ENCODE measurements at places on chromosomes 12 and 14.

DNA sequence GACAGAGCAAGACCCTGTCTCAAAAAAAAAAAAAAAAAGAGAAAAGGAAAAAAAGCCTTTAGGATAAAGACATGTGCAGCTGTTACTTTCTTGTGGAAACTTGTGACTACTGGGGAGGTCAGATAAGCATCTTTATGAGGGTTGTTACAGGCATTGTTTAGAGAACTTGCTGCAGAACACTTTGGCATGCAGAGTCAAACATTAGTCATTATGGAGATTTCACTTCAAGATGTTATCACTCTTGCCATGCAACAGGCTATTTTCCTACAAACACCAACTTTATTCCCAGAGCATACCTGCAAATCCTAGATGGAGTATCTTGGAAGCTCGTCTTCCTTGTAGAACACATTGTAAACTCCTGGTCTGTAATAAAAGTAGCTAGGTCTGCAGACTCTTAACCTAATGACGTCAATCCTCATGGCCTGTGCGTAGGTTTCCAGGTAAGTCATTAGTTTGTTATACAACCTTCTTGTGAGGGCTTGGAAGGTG, 36.3 kb upstream of the WDR89 start:
- no peak for DNase-seq

- DNase-seq = peak; percentile 91
Measured at GRCh38 chr12:132444957-132445883, 44.7 kb upstream of the FBRSL1 start.

- DNase-seq = no peak
Measured at GRCh38 chr12:104155711-104156555, 17.9 kb upstream of the NFYB start.

DNA sequence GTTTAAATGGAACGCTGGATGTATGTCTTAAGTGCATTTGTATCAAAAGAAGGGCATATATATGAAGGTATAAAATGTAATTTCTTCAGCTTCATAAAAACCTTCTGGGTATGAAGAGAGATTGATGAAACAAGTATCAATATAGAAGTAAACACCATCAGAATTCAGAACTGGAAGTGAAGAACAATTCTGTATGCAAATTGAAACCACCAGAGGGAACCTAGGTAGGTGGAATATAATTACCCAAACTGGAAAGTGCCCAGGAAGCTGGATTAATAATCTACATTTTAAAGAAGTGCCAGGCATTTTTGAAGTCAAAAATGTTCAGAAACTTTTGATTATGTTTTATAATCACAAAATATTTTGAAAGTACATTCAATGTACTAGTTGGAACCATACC, 336.2 kb upstream of the GARIN6 start:
- no peak for DNase-seq

DNA sequence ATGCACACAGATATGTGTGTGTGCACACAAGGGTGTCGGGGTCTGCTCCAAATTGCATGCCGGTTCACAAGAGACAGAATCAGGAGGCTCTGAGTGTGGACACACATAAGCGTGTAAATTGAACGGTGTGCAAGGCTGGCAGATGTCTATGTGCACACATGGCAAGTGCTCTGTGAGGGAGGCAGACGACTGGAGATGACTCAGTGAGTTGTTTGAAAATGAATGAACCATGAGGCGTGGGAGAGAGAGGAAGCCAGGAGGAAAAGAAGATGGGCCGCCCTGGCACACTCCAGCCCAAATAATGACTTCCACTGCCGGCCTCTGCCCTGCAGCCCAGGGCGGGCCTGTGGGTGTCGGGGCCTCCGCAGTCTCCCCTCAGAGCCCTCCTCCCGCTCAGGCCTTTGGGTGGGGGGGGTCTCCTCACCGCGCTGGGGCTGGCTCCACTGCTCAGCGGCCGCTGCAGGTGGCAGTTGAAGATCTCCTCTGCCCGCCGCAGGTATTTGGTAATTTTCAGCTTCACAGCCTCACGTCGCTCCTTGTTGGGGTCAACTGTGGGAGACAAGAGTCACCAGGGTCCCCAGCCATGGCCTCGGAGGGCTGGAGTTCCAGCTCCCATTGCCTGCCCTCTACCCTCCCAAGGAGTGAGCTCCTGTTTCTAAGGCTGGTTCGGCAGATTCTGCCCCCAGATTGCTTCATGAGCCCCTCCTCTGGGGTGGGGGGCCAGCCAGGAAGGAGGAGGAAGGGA, 3.5 kb downstream of the RPS6KL1 start:
- no peak for DNase-seq

- DNase-seq = no peak
Measured at GRCh38 chr14:74314576-74314975, 11.8 kb upstream of the ABCD4 start.

GRCh38 chr12:70691018-70691672, 53.9 kb upstream of the PTPRB start:
- DNase-seq = no peak

- no peak for DNase-seq
Measured at GRCh38 chr14:95964901-95965300, 74.3 kb upstream of the C14orf132 start.

DNA sequence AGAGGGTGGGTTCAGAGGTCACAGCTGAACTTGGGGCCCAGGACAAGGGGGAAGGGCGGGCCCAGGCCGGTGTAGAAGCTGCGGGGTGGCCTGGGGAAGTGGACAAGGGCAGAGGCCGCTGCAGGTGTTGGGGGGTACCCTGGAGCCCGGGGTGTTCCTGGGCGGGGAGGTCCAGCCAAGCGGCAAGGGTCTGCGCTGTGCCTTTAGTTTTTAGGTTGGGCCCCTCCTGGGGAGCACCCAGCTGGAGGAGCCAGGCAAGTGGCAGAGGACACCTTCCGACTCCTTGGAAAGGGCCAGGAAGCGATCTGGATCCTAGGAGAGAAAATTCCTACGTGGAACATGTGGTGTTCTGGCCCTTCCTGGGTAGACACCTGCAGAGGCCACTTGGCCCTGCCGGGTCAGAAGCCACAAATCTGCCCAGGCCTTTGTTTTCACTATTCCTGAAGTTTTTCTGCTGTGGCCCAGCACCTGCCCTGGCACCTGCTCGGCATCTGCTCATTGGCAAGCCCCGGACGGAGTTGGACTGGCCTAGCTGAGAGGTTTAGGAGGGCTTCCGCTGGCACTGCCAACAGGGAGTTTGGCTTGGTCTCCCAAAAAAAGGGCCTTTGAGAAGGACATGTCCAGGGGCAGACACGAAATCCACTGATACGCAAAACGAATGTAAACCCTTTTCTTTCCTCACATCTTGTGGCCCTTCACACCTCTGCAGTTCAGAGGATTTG, 61.1 kb downstream of the SMUG1 start:
- no peak for DNase-seq

- DNase-seq = no peak
Measured at GRCh38 chr14:59831121-59831730, 39.4 kb downstream of the RTN1 start.

DNA sequence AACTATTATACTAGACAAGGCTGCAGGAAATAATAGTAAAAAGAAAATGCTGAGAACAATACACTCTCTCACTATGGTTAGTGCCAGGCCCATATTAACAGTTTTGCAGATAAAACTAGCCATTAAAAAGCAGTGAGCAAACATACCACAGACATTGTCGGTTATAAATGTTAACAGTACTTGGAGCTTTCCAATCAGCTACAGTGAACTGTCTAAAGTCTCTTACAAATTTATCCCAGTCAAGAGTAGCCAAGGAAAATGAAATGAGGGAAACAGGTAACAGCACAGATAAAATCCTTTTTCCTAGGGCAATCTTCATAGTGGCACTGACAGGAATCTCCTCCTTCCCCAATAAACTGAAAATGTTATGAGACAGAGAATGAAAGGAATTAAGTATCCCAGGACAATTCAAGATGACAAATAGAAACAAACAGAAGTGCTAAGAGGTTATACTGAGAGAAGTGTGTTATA, 30.8 kb downstream of the PAWR start:
- no peak for DNase-seq

DNA sequence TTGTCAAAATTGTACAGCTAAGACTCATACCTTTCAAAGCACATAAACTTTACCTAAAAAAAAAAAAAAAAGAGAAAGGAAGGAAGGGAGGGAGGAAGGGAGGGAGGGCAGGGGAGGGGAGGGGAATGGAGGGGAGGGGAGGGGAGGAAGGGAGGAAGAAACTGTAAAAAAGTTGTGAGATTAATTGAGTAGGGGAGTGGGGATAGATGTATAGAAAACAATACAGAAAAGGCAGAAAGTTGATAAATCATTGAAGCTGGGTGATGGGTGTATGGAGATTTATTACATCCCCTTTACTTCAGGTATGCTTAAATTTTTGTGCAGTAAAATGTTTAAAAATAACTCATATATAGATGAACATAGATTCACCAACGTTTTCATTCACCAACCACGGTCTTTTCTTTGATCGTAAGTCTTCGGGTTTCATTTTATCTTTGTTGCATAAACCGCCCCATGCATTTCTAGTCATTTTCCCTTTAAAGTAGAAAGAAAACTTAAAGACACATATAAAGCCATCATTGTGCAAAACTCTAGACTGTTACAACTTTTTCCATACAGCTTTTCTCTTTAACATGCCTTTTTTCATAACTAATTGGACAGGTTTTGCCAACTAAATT, 191.2 kb upstream of the KRR1 start:
- DNase-seq = no peak

GRCh38 chr12:106764220-106764619, 10.3 kb upstream of the RIC8B start:
- no peak for DNase-seq

DNA sequence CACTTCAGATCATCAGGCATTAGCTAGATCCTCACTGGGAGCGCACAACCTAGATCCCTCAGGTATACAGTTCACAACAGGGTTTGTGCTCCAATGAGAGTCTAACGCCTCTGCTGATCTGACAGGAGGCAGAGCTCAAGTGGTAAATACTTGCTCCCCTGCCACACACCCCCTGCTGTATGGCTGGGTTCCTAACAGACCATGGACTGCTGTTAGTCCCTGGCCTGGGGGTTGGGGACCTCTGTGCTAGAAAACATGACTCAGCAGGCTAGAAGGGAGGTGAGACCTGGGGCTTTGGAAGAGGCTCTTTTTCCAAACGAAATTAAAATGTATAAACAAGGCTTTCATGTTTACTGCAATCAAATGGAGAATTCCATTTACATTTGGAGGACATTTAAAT, 691.1 kb downstream of the FLRT2 start:
- no peak for DNase-seq

- DNase-seq = no peak
Measured at GRCh38 chr12:98519257-98519907, 4.0 kb downstream of the TMPO start.

GRCh38 chr12:7210642-7211151, 21.2 kb downstream of the PEX5 start:
- no peak for DNase-seq

- no peak for DNase-seq
Measured at GRCh38 chr12:124620606-124621295, 53.3 kb upstream of the NCOR2 start.

GRCh38 chr14:72576258-72576657, 317.6 kb downstream of the DPF3 start:
- DNase-seq = no peak

All from CD4-positive, alpha-beta T cell treated with Interferon alpha-2 for 1 hour (primary cell).